ENCODE measurements at places on chromosomes 12 and 14.

- no peak for DNase-seq
Observed at GRCh38 chr12:28795311-28795710, 353.8 kb upstream of the FAR2 start.

GRCh38 chr14:27730204-27730603 is 1036.4 kb upstream of the FOXG1 start:
- no peak for DNase-seq

GRCh38 chr14:71331403-71331802 is 424.1 kb downstream of the PCNX1 start:
- no peak for DNase-seq

- no peak for DNase-seq
Observed at GRCh38 chr12:10540776-10541205, 35.1 kb downstream of the EIF2S3B start.

GRCh38 chr12:106066051-106066705 is 72.6 kb downstream of the NUAK1 start:
- no peak for DNase-seq

DNA sequence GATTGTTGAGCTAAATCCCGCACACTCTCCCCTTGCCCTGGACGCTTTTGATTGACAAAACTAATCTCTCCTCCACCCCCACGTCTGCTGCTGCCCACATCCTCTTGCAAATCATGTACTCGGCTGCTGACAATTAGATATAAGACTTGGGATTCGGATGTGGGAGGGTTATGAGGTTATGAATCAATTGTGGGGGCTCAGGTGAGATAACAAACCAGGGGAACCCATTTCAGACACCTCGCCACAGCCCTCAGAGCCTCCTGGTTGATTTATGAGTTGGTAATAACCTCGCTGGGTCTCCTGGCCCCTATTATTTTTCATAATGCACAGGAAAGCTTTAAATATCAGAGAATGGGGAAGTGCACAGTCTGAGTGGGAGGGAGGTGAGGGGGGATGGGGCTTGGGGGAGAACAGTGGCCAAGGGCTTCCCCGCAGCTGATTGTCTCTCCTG is 449.9 kb downstream of the DPF3 start:
- DNase-seq, result peak; percentile 41

- DNase-seq, result no peak
Observed at GRCh38 chr14:68669111-68669511, 123.8 kb downstream of the ZFP36L1 start.

GRCh38 chr14:53127832-53128231 is 25.3 kb downstream of the DDHD1 start:
- DNase-seq, result no peak

DNA sequence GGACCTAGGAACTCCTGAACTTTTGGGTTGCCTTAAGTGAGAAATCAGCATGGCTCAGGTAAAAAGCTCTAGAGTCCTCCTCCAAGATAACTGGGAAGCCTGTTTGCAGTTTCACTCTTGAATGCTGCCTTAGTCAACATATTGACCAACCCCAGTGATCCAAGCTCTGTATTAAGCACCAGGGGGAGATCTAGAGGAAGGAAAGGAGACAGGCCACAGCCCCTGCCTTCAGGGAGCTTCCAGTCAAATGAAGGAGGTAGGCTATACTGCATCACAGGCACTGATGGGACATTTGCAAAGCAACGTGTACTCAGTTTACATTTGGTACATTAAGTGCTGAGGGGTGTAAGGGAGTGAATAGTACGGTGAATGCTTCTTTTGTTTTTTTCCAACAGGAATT is 1.2 kb upstream of the CSAD start:
- DNase-seq, result no peak

DNA sequence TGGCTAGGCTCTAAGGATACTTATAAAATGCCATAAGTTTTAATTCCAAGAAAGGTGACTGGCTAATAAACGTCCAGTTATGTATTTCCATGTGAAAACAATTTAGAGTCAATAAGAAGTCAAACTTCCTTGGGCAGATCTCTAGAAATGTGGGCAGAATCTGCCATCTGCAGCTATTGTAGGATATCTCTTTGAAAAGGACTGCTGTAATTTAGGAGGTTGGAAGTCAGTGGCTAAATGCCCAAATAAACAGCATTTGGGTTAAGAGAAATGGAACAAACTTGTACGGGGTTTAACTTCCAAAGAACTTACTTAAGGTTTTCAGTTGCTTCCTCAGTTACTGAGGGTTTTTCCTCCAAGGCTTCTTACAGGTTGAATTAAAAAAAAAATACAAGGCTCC is 121.6 kb downstream of the FIGNL2 start:
- no peak for DNase-seq

DNA sequence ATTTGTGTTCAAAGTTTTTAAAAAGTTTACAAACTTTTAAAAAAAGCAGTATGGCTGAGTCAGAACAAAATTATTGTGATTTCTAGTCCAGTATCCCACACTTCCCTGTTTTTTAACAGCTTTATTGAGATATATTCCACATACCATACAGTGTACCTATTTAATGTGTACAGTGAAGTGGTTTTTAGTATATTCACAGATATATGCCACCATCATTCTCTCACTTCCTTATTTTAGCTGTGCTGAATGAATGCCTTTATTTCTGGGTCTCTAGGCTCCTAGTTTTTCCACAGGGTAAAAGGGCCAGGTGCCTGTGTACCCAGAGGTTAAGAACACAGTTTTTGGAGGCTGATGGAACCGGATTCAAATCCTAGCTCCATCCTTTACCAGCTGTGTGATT is 58.9 kb upstream of the SRSF5 start:
- no peak for DNase-seq

DNA sequence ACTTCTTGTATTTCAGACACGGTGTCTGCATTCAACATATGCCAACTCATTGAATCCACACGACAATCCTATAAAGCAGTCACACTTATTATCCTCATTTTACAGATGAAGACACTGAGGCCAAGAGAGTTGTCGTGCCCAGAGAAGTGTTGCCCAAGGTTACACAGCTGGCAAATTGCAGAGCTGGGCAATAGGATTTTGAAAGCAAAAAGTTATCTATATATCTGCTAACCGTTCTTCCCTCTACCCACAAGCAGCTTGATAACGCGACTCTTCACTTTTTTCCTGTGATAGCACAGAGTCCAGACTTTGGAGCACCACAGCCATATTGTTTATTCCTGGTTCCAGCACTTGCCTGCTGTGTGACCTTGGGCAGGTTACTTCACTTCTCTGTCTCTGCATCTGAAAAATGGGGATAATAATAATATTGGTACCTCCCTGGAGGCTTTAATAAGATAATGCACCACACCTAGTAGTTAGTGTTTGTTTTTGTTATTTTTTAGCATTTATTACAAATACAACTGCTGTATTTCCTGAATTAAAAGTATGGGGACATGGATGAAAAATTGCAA is 82.2 kb downstream of the CHST11 start:
- DNase-seq, result no peak

DNA sequence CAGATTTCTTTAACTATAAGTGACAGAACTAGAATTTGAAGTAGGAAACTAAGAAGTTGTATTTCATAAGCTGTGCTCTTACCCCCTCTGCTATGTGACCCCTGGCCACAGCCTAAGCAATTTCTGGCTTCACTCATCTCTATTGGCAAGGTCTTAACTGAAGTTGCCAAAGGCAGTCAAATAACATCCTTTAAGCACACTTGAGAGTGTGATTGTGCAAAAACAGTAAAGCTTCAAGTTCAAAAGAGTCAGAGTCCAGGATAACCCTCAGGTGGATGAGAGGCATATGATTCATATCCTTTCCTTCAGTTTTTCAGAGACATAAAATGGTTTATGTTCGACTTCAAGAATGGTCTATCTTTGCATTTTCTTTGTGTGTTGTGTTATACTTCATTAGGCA is 45.2 kb downstream of the GRIP1 start:
- DNase-seq, result no peak

- no peak for DNase-seq
Observed at GRCh38 chr12:110656071-110656655, 32.8 kb downstream of the HVCN1 start.

DNA sequence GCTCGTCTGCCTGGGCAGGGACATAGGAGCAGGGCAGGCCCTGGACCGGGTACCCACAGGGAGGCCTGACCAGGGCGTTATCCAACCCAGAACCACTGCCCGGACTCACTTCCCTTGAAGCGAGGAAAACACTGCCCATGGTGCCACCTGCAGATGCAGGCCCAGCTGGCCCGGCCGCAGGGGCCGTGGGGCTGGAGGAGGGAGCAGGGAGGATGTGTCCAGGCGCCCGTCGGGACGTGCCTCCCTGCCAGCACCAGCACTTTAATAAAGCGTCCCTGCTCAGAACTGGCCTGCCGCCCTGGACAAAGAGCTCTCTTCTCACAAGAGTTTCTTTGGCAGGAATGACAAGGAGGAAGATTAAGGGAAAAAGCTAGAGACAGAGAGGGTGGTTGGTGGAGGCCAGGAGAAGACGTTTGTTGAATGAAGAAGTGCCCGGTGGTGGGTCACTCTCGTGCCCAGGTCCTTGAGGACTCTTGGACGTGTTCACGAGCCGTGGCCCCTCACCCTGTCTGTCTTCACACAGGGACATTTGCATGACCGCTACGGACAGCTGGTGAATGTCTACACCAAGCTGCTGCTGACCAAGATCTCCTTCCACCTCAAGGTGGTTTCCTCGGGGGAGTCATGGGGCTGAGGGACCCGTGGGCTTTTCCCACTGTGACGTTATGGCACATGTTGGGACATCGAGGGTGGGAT is 14.2 kb downstream of the HIP1R start:
- peak; percentile 50 for DNase-seq

- no peak for DNase-seq
Observed at GRCh38 chr12:20000229-20000849, 368.0 kb upstream of the PDE3A start.

DNA sequence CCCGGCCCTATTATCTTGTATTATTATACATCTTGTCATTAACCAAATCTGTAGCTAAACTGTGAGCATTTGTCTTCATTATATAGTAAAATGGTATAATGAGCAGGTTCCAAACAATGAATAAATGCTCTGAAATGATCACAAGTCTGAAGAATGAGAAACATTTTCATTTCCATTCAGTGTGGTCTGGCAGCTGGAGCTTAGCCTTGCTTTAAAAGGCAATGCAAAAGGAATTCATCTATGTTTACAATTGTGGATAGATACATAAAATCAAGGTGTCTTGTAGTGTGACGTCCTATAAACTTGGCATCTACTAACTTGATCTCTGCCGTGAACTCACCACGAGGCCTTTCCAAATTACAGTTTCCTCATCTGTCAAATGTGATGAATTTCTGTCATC is 168.3 kb downstream of the RMST start:
- no peak for DNase-seq

DNA sequence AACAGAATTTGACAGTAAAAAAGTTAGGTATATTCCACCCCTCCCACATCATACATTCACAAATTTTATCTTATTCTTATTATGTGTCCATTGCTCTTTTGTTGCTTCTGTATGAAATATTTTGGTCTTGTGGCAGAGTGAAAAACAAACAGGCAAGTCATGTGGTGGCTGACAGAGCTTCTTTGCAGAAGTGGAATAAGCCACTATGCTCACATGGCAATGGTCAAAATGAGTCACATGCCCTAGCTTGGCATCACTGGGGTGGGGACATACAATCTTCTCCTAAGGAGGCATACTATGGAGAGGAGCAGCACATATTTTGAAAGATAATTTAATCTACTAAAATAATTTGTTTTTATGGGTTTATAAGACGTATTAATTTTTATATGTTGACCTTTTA is 27.7 kb upstream of the CMA1 start:
- no peak for DNase-seq

- DNase-seq, result no peak
Observed at GRCh38 chr12:9651265-9651729, 18.2 kb upstream of the CLEC2D start.

GRCh38 chr12:66418908-66419307 is 116.6 kb downstream of the HELB start:
- DNase-seq, result no peak

DNA sequence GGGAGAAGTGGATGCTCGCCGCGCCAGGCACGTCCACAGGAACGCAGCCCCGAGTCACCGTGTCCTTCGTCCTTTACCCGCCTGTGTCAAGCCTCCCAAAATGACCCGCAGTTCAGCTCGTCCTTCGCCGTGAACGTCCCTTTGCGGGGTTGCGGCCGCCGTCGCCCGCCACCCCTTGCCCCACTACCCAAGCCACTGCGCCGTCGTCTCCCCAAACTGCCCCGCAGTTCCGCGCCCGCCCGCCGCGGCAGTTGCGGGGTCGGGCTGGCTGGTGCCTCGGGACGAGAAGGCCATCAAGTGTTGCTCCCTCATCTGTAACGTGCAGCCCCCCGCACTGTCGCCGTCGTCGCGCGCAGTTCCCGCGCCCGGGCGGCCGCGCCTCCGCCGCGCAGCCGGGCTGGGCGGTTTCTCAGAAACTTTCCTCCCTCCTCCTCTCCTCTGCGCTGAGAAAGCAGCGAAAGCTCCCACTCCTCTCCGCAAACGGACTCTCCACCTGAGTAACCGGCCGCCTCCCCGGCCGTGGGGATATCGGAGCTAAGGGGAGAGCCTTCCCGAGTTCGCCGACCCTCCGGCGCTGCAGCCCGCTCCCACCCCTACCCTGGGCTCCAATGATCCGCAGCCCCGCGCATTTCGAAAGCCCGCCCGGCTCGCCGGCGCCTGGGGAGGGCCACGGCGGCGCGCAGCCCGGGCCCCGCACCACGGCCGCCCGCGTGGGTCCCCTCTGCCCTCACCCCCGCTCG is 6.7 kb downstream of the CDKN1B start:
- DNase-seq, result peak; percentile 54

All from head of caudate nucleus (tissue), 42 donors.